ENCODE measurements at places on chromosomes 7 and 10.

- no peak for DNase-seq
These were observed 327.3 kb upstream of the NRP1 start for GRCh38 chr10:33661580-33662336.

- no peak for DNase-seq
These were observed 538.5 kb downstream of the SUGCT start for GRCh38 chr7:40673285-40673684.

- DNase-seq, result peak; percentile 39
These were observed at the start of gene TMEM184A for GRCh38 chr7:1555813-1556543. Gene TMEM184A, minus strand, starts transcription at chr7:1556205. Its CDS starts 721 bp downstream, at chr7:1555484.

DNA sequence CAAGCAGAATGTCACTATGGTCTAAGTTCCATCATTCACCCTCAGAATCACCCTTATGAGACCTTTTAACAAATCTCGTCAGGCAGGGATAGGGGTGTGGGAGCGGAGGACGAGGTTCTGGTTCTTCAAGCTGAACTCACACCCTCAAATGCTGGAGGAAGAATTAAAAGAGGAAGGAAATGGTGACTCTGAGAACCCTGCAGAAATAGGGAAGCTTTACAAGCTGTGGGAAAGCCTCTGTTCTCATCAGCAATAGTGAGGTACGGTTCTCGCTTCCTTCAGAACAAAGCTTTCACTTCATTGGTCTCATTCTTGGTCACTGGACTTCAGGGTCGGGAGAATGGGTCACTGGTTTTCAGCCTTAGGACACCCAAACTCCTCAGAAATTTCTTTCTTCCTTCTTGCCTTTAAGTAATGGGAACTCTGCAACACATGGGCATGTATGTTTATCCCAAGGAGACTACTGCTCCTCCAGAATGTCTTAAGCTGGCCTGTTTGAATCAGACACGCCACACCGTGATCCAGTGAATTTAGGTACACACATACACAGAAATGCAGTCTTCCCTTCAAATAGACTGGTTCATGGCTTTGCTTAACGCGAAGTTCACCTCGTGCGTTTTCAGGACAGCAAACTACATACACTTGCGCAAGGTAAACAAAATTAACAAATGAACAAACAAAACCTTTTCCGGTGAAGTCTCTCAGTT, 226.0 kb downstream of the SFMBT2 start:
- DNase-seq, result no peak

DNA sequence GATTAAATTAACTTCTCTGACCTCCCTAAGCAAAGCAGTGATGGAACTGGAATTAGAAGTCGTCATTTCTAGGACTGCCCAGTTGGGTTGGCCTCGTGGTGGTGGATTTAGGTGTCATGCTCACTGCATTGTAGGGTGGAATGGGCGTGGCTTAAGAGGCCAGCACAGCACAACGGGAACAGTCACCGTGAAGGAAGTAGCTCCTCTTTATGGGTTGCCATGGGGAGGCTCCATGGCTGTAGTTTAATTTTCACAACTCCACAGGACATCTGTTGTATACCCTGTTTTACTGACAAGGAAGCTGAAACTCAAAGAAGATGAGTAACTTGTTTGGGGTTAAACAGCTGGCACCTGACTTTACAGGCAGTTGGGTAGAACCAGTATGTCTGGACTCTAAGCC, 208.3 kb downstream of the CELF2 start:
- peak; percentile 68 for DNase-seq

- no peak for DNase-seq
These were observed 2.4 kb downstream of the GNG11 start for GRCh38 chr7:93923942-93924341.

GRCh38 chr7:22698767-22699166, 28.2 kb upstream of the IL6 start:
- peak; percentile 39 for DNase-seq

DNA sequence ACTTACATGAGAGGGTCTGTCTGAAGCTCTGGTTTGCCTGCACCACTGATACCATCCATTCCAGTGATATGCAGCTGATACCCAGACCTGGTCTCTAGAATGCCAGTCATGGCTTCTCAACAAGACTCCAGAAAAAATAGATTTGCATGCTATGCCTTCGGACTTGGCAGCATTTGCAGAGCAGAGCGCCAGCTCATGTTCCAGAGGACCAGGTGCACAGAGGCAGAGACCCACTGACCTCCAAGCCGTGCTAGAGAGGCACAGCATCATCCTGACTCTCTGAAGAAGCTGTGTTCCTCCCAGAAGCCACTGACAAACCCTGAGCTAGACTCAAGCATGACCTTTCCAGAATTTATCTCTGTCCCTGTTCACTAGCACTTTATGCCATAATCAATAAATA, 6.9 kb upstream of the PRKAG2 start:
- no peak for DNase-seq

DNA sequence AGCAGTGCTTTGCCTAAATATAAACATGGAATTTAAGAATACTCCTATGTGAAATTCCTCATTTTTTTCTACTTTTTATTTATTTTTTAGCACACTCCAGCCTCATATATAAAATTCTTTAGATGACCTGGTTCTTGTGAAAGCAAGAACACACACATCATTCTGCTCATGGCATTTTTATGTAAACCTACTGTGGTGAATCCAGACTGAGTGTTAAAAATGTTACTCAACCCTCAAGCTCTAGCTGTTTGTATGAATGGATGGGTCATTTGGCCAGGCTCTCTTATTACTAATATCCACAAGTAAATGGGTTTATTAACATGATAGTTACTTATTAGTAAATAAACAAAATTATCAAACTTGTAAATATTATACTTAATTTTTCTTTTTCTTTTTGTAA, 551.7 kb upstream of the LRRN3 start:
- DNase-seq, result no peak

- DNase-seq, result peak; percentile 12
These were observed 3.6 kb downstream of the CCNY start for GRCh38 chr10:35339942-35340341.

DNA sequence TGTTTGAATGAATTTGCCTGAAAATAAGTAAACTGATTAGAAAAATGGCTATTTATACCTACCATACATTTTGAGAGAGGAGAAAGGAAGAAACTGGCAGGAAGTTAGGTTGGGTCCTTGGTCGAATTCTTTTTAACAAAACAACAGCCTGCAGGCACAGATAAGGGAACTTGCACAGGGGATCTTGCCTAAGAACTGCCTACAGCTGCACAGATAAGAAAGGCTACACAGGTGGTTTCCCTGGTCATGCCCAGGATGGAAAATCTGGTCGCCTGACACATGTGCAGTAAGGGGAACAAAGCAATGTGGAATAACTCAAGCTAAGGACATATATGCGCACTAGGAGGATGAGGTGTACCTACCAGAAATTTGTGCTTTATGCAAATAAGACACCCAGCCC, 732.1 kb upstream of the POT1 start:
- DNase-seq, result no peak

DNA sequence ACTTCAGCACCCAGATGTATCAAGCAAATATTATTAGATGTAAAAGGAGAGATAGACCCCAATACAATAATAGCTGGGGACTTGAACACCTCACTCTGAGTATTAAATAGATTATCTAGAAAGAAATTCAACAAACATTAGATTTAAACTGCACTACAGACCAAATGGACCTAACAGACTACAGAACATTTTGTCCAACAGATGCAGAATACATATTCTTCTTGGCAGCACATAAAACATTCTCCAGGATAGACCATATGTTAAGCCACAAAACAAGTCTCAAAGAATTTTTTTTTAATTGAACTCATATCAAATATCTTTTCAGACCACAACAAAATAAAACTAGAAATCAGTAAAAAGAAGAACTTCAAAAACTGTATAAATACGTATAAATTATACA, 130.4 kb downstream of the MTERF1 start:
- no peak for DNase-seq

GRCh38 chr10:33260403-33261149, 73.9 kb downstream of the NRP1 start:
- no peak for DNase-seq

DNA sequence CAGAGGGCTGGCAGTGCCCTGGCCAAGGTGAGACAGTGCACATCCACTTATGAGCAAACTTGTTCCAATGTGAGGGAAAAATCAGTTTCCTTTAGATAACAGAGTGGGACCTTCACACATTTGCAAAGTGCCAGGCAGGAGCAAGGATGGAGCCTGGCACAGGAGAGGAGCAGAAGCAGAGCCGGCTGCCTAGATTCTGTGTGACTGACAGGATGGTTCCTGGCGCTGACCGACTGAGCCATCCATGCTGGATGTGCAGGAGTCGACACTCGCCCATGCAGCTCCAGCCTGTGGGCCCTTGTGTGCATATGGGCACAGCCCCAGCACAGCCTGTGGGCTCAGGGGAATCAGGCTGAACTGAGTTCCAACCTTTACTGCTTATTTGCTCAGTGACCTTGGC, 346.5 kb downstream of the GRID1 start:
- DNase-seq, result no peak
